ENCODE measurements at places on chromosomes 2 and 18. TPM values are rescaled to one million over a fixed set of nuclear protein-coding genes. Genes with fewer than 3 reads are reported as not detected.

GRCh38 chr2:60100034-60100433 lies 453.4 kb downstream of the BCL11A start:
- DNase-seq: no peak

- no peak for DNase-seq
Observed at GRCh38 chr18:3840766-3841165, 390.8 kb downstream of the TGIF1 start.

DNA sequence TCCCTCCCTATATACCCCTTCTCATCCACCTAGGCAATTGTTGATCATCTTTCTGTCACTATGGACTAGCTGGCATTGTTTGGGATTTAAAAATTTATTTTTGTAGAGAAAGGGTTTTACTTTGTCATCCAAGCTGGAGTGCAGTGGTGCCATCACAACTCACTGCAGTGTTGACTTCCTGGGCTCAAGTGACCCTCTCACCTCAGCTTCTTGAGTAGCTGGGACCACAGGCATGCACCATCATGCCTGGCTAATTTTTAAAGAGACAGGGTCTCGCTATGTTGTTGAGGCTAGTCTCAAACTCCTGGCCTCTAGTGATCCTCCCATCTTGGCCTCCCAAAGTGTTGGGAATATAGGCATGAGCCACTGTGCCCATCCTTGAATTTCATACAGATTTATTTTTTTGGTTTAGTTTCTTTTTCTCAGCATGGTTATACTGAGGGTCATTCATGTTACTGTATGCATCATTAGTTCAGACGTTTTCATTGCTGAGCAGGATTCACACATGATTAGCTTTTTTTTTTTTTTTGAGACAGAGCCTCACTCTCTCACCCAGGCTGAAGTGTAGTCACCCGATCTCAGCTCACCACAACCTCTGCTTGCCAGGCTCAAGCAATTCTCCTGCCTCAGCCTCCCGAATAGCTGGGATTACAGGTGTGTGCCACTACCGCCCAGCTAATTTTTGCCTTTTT lies 8.6 kb upstream of the PCARE start:
- DNase-seq: no peak

Gene HDAC4
- 15.2 TPM for polyA plus RNA-seq

DNA sequence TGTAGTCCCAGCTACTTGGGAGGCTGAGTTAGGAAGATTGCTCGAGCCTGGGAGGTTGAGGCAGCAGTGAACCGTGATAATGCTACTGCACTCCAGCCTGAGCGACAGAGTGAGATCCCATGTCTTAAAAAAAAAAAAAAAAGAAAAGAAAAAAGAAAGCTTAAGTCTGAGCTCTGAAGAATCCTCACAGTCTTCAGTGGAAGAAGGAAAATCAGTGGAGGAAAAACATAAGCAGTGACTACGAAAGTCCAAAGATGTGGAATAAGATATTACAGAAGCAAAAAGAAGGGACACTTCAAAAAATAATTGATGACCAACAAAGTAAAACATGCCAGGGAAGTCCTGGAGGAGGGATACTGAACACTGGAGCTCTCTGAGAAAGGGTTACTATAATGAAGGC lies 2.8 kb upstream of the PCGF1 start:
- DNase-seq: no peak

- no peak for DNase-seq
Observed at GRCh38 chr2:147520817-147521216, 324.0 kb upstream of the ACVR2A start.

DNA sequence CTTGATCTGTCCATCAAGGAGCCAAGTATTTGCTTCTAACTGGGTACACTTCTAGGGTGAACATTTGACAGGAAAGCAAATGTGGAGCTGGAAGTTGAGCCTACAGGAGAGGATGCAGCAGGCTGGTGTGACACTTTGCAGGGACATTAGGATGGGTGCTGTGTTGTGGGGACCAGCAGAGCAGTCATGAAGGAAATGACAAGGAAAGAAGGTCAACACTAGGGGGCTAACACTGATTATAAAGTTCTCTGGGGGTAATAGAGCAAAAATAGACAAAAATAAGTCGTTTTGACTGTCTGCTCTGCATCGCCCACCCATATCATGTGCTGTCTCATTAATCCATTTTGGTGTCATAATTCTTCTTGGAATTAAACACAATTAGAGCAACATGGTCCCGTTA lies 652.4 kb downstream of the STK39 start:
- no peak for DNase-seq

Gene SPAG16
- 37.2 TPM for polyA plus RNA-seq

GRCh38 chr2:168171059-168171762 lies 76.2 kb downstream of the STK39 start:
- no peak for DNase-seq

DNA sequence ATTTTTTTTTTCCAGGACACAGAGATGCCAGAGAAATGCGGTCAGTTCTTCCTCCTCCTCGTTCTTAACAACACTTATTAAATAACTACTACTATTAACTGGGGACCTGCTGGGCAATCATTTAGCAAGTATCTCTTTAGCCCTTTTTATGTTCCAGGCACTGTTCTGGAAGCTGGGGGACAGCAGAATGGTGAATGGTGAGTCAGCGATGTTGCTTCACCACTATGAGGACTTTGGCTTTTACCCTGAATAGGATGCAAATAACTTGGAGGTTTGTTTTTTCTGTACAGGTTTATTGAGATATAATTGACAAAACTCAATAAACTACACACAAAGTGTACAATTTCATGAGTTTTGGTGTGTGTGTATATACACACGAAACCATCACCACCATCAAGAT lies 179.9 kb upstream of the MSH6 start:
- no peak for DNase-seq
